ENCODE measurements at places on chromosomes 1 and 21. TPM values are rescaled to one million over a fixed set of nuclear protein-coding genes. Genes with fewer than 3 reads are reported as not detected.

DNA sequence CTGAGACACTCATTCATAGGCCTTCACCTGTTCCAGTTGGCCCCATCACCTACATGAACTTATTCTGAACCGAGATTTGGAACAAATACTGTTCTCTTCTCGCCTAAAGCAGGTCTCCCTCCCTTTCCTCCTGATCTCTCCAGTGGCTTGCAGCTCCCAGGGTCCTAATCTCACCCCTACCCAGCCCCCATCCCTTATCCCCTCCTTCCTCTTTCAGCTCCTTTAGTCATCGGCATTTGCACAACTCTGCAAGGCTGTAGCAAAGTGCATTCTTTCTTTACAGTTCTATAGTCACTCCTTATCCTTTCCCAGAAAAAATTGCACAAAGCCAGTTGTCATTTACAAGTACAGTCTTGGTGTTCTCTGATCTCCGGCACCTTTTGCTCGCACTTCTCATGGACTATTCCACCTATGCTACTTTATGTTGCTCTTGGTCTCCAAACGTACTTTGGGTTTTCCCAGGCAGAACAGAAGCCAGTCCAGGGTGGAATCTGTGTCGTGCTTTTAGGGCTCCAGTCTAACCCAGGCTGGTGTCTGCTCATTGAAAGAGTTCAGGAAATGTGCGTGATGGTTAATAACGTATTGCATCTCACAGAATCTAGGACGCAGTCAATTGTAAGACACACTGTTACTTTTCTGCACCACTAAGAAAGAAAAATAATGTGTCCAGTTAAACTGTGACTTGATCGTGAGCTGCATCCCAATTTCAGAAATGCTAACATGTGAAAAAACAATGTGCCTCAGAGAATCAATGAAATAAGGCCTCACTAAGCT is 965 bp downstream of the ABCA4 start:
- no peak for DNase-seq

AXDND1 gene
- total RNA-seq: not detected

C8A gene
- total RNA-seq: not detected

- no peak for DNase-seq
These were observed 37.5 kb downstream of the CTNNBIP1 start for GRCh38 chr1:9872430-9873165.

PCSK9 gene
- not detected for total RNA-seq

Data from Right ventricle myocardium superior (tissue), 1 donor.